ENCODE measurements at places on chromosomes 12 and 14.

- DNase-seq: no peak
Observed at GRCh38 chr12:29088611-29089219, 60.4 kb upstream of the FAR2 start.

- DNase-seq: no peak
Observed at GRCh38 chr12:20120403-20120725, 248.0 kb upstream of the PDE3A start.

DNA sequence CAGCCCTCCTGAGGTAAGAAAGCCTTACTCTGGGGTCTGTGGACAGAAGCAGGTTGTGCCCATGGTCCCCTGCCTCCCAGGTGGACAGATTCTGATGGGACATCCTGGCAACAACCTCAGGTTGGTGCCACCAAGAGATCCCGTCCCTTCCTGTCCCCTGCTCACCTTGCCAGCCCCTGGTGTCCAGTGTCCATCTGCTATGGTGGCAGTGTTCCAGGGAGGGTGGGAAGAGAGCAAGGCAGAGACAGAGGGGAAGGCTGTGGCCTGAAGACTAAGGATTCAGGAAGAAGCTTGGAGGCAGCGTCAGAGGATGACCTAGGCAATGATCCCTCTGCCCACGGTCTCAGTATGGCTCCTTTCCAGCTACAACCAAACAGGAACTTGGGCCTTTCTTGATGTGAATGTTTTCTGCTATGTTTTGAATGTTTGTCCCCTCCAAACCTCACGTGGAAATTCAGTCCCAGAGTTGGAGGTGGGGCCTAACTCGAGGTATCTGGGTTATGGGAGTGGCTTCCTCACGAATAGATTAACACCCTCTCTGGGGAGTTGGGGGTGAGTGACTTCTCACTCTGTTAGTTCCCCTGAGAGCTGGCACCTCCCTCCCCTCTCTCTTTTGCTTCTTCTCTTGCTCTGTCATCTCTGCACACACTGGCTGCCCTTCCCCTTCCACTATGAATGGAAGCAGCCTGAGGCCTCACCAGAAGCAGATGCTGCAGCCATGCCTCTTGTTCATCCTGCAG lies 26.9 kb downstream of the IQSEC3 start:
- no peak for DNase-seq

GRCh38 chr12:120668091-120668867 lies 18.7 kb upstream of the MLEC start:
- DNase-seq: no peak

GRCh38 chr12:99110212-99110611 lies 465.1 kb downstream of the APAF1 start:
- no peak for DNase-seq

- DNase-seq: no peak
Observed at GRCh38 chr14:86510491-86510890, 980.5 kb downstream of the FLRT2 start.

GRCh38 chr12:93571925-93572711 lies at the start of gene SOCS2:
Gene SOCS2 (plus strand): TSS chr12:93572675. CDS start chr12:93572898, 223 bp downstream.
- peak; percentile 23 for DNase-seq

DNA sequence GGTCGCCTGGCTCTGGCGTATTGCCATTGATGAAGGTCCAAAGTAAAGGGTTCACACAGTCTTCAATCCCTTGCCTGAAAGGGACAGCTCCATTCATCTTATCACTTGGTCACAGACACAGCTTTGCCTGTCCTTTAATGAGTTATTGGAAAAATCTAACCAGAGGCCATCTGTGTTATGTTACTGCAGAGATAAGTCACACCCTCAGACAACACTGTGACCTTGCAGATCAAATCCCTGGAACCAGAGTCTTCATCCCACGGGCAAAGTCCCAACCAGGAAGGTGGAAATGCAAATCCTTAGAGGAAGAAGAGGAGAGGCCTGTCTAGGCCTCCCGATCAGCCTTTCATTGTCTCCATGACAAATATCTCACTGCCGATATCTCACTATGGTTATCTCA lies 68.3 kb upstream of the SCN8A start:
- no peak for DNase-seq

- DNase-seq: no peak
Observed at GRCh38 chr14:23316300-23316699, 5.0 kb upstream of the PABPN1 start.

DNA sequence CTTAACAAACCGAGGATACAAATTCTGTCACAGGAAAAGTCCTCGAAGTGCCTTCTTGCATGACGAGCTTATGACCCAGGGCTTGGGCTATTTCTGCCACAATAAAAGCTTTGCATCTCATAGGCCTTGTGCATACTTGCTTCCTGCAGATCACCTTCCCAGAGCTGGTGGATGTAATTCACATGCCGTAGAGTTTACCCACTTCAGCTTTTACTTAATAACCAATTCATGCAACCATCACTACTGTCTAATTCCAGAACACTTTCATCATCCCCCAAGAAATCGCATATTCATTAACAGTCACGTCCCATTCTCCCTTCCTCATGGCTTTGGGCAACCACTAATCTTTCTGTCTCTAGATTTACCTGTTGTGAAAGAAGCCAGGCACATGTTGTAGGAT lies 9.0 kb upstream of the BDKRB1 start:
- DNase-seq: no peak

GRCh38 chr14:104665657-104666522 lies 23.5 kb upstream of the INF2 start:
- DNase-seq: no peak

GRCh38 chr14:52596861-52597260 lies 44.2 kb downstream of the GPR137C start:
- no peak for DNase-seq

DNA sequence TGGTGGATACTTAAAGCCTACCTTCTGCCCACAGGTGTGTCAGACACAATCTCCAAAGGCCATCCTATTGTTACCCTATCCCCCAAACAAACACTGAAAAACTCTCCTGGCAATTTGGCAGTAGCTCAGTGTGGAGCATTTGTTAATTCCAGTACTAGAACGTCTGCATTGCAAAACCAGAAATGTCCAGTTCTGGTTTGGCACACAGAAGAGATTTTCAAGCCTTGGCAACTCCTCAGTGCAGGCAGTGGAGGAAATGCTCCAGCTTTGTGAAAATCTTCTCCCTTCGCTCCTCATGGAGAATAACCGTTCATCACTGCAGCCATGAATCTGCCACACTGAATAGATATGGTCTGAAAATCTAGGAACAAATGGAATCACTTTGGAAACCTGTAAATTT lies 5.3 kb upstream of the SOCS2 start:
- no peak for DNase-seq

DNA sequence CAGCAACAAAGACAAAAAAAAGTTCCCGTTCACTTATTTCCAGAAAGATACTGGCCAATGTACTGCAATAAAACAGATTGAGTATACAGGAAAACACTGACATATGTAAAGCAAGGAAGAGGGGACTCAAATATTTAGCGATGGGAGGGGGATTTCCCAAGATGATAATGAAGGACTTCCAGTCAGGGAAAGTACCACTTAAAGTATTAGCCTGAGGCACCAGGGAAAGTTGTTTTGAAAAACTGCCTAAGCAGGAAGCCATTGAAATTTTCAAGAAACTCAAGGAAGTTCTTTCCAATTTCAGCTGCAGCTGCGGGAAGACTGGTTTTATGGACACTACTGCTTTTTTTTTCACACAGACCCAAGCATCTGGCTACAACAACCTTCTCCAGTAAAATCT lies 1007.4 kb upstream of the NOVA1 start:
- no peak for DNase-seq

DNA sequence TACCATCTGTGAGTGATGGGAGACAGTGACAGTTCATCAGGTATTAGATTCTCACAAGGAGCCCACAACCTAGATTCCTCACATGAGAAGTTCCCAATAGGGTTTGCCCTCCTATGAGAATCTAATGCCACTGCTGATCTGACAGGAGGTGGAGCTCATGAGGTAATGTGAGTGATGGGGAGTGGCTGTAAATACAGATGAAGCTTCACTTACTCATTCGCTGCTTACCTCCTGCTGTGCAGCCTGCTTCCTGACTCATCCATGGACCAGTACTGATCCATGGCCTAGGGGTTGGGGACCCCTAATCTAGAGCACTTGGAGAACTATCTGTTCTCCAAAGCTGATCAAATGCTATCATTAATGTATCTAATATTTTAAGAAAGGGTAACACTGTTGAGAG lies 17.7 kb downstream of the CLEC2D start:
- DNase-seq: no peak

- no peak for DNase-seq
Observed at GRCh38 chr12:102197789-102198188, at the start of gene PMCH. Gene PMCH (minus strand): TSS chr12:102197833. CDS start chr12:102197770, 63 bp downstream.

GRCh38 chr12:44640427-44641190 lies 235.5 kb downstream of the NELL2 start:
- DNase-seq: no peak

GRCh38 chr12:22856178-22856577 lies 231.2 kb downstream of the ETNK1 start:
- DNase-seq: no peak

GRCh38 chr12:128843538-128843937 lies 9.7 kb upstream of the GLT1D1 start:
- DNase-seq: no peak

DNA sequence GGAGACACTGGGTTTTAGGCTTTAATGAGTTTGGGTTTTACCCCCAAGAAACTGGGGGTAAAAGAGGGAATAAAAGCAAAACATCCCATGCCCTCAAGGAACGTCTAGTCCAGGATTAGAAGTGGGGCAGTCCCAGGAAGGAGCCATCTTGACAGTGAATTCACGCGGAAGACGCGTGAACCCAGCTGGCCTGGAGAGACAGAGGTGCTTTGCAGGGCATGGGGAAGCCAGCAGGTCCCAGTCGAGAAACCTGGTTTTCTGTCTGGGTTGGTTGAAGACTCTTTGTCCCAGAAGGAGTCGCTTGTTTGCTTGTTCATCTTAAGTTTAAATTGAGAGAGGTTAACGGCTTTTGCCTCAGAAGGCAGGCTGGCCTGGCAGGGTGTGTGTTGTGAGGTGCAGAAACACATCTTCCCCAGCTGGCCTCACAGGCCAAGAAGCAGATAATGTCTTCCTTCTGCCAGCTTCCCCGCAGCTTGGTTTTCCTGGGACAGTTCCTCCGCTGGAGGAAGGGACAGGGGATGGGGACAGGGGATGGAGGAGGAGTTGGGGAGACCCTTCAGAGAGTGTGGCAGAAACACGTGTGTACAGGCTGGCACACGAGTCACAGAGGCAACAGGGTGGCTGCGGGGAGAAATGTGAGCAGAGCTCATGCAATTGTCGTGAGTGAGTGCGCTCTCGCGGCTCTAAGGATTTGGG lies 18.5 kb upstream of the CD9 start:
- no peak for DNase-seq

GRCh38 chr14:91674911-91675310 lies 57.0 kb downstream of the CATSPERB start:
- no peak for DNase-seq

DNA sequence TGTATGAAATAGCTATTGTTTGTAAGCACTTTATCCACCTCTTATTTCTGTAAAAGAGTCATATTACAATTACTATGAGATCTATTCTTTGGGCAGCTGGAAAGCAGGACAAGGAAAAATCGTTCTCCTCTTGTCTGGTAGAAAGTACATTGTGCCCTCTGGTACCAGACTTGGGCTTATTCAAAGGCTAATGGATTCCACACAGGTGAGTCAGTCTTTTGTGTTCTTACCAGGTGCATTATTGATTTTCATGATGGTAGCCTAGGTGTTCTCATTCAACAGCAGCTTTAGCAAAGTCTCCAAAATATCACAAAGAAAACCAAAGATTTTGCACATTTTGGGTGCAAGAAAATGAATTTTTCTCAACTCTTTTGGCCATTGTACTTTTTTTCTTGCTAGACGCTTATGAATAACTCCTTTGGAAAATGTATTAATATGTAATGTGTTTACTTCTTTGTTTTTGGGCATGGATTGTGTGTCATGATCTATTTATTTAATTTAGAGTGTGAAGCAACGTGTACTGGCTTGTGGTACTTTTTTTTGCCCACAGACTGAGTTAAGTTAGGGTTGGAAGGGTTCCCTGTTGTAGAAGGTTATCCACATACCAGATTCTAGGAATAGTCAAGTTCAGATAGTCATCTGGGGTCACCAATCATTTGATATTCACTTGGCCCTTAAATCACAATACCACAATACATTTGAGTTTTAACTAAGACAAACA lies 26.2 kb downstream of the MNAT1 start:
- no peak for DNase-seq
